CD4-positive, alpha-beta T cell treated with Interleukin-12 subunit alpha and Interleukin-12 subunit beta, for 1 hour (primary cell): ENCODE measurements at places on chromosomes 13 and 19.

- no peak for DNase-seq
Observed at GRCh38 chr13:71924931-71925330, 57.9 kb upstream of the DACH1 start.

DNA sequence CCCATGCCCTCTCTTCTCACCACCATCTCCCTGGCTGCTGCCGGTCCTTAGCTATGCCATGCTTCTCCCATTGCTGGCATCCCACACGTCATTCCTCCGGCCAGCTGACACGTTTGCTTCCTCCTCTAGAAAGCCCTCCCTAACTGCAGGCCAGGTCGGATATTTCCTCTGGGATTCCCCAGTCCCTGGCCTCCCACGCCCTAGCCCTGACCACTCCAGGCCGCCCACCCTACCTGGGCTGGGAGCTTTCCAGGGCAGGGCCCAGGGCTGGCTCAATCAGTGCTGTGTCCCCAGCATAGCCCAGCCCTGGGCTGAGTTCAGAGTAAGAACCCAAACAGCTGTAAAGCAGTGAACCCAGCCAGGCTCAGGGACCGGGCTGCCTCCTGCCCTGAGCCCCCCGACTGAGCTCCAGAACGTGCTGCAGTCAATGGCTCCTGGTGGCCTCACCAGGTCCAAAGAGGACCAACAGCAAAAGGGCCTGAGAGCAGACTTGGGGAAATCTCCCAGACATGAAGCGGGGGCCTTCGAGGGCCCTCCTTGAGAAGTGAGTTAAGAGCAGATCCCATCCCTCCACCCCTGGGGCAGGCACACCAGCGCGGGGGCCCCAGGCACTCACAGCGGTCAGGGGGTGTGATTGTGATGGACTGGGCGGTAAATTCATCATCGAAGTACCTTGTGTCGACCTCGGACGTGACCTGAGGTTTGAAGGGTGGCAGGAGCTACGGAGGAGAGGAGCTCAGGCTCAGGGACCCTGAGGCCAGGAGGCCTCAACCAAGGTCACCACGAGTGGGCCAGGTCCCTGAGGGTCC, 8.1 kb upstream of the CCNP start:
- DNase-seq = no peak

- peak; percentile 98 for DNase-seq
Observed at GRCh38 chr19:52140032-52140710, 433 bp upstream of the ZNF616 start.

- peak; percentile 34 for DNase-seq
Observed at GRCh38 chr19:31350693-31351055, 1.4 kb upstream of the TSHZ3 start.

GRCh38 chr19:48511321-48511731, 309 bp downstream of the LMTK3 start:
- no peak for DNase-seq

DNA sequence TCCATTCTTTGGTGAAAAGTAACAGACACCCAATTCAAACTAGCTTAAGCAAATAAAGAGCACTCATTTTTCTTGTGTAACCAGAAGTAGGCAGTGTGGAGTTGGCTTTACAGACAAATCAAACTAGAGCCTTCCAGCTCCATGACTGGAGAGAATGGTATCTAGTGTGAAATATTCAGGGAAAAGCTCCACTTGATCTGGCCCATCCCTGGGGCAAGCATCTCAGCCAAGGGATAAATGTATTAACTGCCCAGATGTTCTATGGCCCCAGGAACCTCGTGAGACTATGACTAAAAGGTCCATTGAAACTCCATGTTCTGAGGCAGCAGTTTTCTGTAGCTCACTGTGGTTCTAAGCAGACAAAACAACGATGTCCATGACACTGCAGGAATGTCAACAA, 49.9 kb downstream of the TBC1D4 start:
- no peak for DNase-seq

- no peak for DNase-seq
Observed at GRCh38 chr19:55254625-55254977, 4.2 kb downstream of the PPP6R1 start.

DNA sequence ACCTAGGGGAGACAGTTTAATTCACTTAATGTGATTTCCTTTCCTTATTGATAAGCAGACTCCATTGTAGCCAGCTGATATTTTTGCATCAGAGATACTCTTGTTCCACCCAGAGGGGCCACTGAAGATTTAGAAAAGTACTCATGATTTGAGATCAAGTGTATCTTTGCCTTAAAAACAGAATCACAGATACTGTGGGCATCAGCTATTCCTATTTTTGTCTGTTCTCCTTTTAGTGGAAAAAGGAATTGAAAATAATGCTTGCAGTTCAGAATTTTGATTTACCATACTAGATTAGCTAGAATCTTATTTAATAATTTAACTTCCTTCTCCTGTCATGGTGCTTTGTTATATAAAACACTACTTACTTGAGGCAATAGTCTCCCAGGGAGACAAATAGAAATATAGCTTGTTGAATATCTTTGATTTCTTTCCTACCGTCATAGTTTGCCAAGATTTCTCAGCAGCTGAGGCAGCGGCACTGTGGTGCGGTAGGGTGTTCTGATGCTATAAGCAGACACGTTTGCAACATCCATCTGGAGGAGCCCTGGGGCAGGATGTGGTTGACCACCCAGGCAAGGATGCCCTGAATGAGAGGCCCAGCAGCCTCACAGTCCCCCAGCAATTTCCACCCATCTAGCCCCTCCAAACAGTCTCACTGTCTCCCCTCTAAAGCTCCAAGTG, 47.0 kb upstream of the RAP2A start:
- no peak for DNase-seq

- no peak for DNase-seq
Observed at GRCh38 chr19:38786572-38787265, 2.3 kb upstream of the LGALS7B start.

DNA sequence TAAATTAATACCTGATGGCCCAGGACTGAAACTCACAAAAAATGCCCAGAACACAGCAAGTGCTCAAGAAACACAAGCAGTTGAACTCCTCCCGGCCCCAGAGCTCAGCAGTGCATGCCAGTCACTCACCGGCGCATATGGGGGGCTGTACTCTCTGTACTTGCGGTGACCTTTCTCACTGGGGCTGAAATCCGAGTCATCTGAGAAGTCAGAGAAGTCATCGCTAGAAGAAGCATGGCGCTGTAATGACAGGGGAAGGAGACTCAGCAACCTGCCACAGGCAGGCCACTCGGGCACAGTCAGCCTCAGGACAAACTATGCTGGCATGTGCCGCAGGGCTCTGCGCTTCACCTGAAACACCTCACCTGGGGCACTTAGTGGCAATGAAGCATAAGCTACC, 19.7 kb downstream of the ZC3H4 start:
- no peak for DNase-seq

GRCh38 chr19:7408251-7408650, 59.5 kb downstream of the ARHGEF18 start:
- DNase-seq = no peak

DNA sequence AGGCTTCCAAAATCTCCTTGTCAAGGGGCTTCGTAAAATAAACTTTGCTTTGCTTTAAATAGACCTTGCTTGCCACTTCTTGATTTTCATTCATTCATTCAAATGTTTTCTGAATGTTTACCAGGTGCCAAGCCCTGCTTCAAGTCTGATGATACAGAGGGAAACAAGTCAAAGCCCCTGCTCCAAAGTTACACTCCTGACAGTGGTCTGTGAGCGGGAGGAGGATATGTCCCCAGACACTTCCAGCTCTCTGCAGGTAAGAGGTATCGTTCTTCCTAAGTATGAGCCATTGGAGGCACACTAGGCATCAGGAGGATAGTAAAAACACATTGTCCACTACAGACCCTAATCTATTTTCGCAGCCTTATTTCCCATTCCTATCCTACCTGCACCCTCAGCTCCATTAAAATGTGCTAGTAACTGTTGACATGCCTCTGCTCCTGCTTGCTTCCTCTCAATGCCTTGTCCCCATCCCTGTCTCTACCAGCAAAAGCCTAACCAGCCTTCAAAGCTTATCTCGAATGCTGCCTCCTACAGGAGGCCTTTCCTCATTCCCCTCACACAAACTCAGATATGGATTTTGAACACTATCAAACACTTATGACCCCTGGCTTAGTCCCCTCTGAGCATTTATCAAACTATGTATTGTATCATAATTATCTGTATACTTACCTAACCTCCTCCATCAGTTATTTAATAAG, 6.2 kb upstream of the WBP4 start:
- no peak for DNase-seq

GRCh38 chr19:11736696-11737095, 2.0 kb downstream of the ZNF823 start:
- no peak for DNase-seq

- no peak for DNase-seq
Observed at GRCh38 chr13:95237310-95237870, 63.9 kb downstream of the ABCC4 start.

GRCh38 chr19:29487432-29487831, 38.4 kb upstream of the VSTM2B start:
- no peak for DNase-seq

- no peak for DNase-seq
Observed at GRCh38 chr13:64928696-64929499, 2301.2 kb downstream of the PCDH9 start.

DNA sequence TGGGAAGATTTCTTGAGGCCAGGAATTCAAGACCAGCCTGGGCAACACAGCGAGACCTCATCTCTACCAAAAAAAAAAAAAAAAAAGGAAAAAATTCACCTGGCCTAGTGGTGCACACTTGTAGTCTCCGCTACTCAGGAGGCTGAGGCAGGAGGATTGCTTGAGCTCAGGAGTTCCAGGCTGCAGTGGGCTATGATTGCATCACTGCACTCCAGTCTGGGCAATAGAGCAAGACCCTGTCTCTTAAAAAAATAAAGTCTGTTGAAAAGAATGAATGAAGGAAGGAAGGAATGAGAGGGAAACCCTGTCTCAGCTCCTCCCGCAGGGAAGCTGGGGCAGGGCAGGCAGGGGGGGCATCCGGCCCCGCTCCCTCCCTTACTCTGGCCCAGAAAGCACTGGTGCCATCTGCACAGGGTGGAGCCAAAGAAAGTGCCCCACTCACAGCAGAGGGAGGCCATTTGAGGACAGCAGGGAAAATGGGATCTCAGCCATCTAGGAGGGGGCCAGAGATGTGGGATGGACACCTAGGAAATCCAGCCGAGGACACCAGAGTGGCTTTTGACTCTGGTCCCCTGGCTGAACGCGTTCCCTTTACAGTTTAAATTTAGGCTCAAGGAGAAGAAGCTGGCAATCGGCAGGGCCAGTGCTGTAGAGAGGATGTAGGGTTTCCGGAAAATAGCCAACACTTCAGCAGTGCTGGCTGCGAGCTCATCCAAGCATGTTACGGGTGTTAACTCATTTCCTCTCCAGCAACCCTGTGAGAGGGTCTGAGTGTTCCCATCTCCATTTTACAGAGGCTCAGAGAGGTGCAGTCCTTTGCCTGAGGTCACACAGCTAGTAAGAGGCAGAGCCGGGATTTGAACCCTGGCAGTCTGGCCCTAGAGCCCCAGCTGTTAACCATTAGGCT, 3.6 kb upstream of the HPN start:
- DNase-seq = no peak

DNA sequence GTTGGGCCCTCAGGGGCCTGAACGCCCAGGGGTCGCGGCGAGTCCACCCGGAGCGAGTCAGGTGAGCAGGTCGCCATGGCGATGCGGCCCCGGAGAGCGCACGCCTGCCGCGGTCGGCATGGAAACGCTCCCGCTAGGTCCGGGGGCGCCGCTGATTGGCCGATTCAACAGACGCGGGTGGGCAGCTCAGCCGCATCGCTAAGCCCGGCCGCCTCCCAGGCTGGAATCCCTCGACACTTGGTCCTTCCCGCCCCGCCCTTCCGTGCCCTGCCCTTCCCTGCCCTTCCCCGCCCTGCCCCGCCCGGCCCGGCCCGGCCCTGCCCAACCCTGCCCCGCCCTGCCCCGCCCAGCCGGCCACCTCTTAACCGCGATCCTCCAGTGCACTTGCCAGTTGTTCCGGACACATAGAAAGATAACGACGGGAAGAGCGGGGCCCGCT, at the start of gene CCNA1:
Gene CCNA1, plus strand, starts transcription at position 390 of the 439 bp plus-strand sequence. CDS start 562 bp downstream, outside the sequence.
- no peak for DNase-seq

DNA sequence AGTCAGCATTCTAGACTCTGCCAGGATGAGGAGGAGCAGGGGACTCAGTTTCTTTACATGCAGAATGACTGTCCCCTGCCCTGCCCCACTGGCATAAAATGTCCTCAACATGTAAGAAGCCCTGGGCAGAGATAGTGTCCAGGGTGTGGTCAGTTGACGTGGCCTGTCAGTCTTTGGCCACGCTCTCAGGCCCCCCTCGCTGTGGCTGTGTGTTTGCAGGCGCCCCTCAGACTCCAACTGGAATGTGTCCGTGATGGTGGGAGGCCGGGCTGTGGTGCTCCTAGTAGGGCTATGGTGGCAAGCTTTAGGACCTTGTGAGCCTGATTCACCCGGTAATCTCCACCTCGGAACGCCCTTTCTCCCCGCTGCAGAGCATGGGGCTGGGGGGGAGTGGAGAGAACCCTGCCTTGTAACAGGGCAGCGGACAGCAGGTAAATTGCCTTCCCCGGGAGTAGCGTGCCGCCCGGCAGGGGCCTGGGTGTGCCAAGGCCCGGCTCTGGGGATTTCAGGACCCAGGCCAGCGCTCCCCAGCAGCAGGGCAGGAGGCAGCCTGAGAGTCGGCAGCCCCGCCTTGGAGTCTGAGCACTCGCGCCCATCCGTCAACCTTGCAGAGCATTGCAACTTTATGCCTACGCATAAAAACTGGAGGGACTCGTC, 62.3 kb downstream of the CHST8 start:
- no peak for DNase-seq

DNA sequence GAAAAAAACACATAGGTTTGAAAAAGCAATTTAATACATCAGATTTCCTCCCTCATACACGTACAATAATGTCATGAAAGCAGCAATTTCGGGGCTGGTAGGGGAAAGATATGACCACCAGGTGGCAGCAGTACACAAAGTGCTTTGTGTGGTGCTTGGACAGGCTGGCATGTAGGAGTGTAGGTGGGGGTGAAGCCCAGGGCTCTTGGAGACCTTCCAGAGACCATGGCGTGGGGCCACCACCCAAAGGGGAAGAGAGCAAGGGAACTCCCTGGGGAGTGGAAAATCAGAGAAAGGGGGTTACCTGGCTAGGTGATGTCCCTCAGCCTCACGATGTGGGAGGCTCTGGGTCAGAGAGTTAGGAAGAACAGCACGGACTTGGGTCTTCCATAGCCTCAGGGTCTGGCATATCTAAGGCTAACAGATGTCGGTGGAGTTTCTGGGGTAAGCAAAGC, 11.8 kb upstream of the CCNA1 start:
- peak; percentile 59 for DNase-seq

- DNase-seq = no peak
Observed at GRCh38 chr13:70107498-70108281, at the start of gene ATXN8OS. Gene ATXN8OS, plus strand, starts transcription at chr13:70107826.

DNA sequence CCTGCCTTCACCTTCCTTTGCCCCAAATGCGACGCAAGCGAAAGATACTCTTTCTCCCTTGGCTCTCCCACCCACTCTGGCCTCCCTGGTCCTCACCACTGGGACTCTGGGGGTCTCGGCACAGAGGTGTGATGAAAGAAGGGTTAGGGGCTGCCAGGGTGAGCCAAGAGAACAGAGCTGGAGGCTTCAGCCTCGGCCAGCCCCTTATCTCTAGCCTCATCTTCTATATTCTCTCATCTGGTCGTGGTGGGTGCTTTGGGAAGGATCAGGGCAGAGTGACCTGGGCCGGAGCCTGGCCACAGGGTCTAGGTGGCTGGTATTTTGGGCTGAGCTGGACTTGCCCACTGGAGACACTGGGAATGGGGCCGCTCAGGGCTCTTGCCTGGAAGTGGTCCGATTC, 71.1 kb upstream of the KCTD15 start:
- no peak for DNase-seq

- DNase-seq = peak; percentile 47
Observed at GRCh38 chr19:32339988-32340874, 5.2 kb upstream of the ZNF507 start.
